ENCODE measurements at places on chromosomes 16 and 17.

DNA sequence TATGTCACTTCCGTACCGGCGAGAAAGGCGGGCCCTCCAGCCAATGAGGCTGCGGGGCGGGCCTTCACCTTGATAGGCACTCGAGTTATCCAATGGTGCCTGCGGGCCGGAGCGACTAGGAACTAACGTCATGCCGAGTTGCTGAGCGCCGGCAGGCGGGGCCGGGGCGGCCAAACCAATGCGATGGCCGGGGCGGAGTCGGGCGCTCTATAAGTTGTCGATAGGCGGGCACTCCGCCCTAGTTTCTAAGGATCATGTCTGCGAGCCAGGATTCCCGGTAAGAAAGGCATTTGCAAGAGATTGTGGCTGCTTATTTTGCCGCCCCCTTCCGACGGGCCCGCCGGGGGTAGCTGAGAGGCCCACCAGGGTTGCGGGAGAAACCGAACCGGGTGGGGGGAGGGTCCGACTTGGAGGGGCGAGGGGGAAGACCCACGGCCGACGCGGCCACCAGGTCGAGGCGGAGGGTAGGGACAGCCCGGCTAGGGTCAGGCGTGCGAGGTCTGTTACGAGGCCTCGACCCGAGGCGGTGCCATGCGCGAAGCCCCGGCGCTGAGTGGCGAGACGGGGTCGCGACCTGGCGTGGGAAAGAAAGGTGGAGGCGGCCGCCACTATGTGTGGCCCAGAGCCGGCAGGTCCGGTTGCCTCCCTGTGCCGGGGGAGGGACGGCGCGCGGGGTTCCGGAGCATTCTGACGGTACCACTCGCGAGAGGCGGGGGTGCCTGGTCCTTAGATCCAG, 6.7 kb upstream of the CD68 start:
- peak; percentile 100 for DNase-seq

DNA sequence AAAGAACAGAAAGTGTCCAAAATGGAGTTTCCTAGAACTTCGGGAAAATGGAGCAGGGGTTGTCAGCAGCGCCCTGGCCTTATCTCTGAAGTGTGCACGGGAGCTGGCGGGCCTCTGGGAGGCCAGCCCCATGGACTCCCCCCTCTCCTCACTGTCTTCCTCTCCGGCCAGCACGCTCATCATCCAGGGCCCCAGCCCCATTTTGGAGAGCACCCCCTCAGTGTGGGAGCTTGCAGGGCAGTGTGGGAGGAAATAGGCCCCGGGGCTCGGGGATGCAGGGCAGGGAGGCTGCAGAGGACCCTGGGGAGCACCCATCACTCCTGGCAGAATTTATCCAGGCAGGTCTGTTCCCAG, 4.9 kb upstream of the PABPN1L start:
- DNase-seq, result no peak

DNA sequence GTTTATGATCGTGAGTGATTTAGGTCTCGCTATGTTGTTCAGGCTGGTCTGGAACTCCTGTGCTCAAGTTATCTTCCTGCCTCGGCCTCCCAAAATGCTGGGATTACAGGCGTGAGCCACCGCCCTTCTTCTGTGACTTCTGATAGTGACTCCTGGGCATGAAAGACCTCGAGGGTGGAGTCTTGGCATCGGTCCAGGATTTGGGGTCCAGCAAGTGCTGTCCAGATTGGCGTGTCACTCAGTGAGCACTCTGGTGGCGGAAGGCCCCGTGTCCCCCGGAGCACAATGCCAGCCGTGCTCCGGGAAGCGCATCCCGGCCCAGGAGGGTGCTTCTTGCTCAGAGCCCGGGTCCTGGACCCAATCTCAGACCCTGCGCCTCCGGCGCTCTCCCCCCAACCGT, 6.8 kb downstream of the OR1F1 start:
- no peak for DNase-seq

- DNase-seq, result peak; percentile 56
Measured at GRCh38 chr17:57604771-57605674, 140.1 kb downstream of the CCDC182 start.

DNA sequence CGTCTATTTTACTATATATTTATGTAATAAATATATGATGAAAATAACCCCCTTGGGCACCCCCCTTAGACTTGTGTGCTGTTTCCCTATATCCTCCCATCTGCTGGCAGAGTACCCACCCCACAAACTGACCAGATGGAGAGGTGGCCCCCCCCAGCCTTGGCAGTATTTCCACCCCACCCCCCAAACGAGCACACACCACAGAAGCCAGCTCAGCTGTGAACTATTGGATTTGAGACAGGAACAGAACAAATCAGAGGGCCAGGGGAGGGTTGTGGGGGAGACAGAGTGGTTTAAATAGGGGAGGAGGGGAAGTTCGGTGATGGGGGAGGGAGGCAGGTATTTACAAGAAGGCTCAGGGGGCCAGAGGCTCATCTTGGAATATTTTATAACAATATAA, 7.8 kb downstream of the NR1D1 start:
- DNase-seq, result no peak

DNA sequence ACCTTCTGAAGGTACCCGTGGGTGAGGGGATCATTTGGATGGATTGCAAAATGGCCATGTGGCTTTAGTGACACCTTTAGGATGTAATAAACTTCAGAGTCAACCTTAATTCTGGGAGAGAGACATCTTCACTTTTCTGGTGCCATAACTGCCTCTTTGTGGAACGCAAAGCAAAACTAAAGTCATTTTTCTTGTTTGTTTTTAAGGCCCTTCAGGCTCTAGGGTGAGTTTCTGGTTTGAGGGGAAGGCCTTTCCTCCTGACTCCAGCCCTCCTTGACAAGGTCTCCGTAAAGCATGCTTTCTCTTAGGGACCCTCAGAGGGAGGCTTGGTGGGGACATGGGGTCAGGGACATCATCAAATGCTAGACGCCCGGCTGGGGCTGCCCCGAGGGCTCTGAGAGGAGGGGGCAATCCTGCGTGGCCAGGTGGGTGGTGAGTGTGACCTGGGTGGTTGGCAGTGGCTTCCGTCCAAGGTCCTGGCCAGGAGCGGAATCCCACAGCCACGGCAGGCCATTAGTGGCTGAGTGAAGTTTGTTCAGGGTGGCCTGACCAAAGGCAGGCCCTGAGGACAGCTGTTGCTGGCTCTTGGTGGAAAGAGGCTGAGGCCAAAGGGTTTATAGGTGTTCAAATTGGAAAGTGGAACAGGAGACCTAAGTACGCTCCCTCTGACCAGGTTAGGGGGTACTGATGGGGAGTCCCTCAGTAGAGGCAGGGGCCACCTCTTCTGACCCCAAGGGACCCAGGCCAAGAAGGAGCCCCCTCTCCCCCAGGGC, 112.2 kb downstream of the METRNL start:
- DNase-seq, result no peak

GRCh38 chr17:36778448-36778847, 158.8 kb upstream of the LHX1 start:
- DNase-seq, result no peak
